ENCODE measurements at places on chromosomes 5 and 9. TPM values are rescaled to one million over a fixed set of nuclear protein-coding genes. Genes with fewer than 3 reads are reported as not detected.
A peak's percentile ranks its signal among the peaks of the same experiment; 100 is the strongest.

DNA sequence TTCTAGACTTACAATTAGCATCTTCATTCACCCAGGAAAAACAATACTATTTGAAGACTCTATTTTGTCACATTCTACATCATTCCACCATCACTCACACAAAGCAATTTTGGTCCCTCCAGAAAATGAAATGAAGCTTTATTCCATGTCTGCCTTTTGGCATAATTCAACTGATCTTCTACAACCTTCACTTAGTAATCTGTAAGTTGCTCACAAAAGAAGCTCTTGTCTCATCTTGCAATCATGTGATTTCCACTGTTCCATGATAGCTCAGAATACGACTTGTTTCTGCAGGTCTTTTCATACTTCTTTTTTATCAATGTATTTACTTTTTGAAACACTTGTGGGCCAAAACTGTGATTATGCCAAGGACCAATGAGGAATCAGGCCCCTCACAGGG is 261.9 kb upstream of the NR4A3 start:
- DNase-seq, result no peak

GRCh38 chr5:32584646-32585045 is 711 bp upstream of the SUB1 start:
- DNase-seq, result peak; percentile 35

GRCh38 chr9:105963343-105964099 is 269.2 kb downstream of the TMEM38B start:
- no peak for DNase-seq

DNA sequence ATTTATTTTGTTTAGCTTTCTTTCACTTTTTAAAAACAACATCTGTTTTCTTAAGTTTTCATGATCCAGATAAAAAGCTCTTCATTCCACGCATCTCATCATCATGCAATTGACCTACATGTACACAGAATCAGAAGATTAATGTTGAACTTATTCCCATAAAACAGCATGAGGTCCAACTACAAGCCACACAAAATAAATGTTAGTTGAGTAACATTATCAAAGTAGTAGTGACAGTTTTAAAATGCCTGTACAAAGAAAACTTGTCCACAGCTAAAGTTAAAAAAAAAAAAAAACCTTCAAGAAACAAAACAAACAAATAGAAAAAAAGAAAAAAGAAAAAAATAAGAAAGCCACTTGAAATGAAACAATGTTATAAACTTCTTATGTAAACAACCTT is 846.3 kb downstream of the TLE1 start:
- no peak for DNase-seq

LRRC19 gene
- total RNA-seq, result not detected

FGFR4 gene
- total RNA-seq, result 1.5 TPM

VCAN gene
- total RNA-seq, result not detected

APBA1 gene
- 0.16 TPM for total RNA-seq

DNA sequence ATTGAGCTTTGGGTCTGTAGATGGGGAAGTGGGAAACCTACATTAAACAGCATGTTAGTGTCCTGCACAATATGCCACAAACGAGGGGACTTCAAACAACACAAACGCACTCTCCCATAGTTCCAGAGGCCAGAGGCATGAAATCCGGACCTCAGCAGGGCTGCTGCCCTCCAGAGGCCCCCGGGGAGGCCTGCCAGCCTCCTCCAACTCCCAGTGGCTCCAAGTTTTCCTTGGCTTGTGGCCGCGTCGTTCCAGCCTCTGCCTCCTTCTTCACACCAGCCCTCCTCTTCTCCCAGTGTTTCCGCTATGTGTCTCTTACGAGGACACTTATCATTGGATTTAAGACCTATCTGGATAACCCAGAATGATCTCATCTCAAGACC is 13.3 kb upstream of the COL5A1 start:
- peak; percentile 1 for DNase-seq

GPX8 gene
- total RNA-seq, result not detected

- no peak for DNase-seq
These were observed 391.1 kb upstream of the GRAMD2B start for GRCh38 chr5:126031989-126032716.

DNA sequence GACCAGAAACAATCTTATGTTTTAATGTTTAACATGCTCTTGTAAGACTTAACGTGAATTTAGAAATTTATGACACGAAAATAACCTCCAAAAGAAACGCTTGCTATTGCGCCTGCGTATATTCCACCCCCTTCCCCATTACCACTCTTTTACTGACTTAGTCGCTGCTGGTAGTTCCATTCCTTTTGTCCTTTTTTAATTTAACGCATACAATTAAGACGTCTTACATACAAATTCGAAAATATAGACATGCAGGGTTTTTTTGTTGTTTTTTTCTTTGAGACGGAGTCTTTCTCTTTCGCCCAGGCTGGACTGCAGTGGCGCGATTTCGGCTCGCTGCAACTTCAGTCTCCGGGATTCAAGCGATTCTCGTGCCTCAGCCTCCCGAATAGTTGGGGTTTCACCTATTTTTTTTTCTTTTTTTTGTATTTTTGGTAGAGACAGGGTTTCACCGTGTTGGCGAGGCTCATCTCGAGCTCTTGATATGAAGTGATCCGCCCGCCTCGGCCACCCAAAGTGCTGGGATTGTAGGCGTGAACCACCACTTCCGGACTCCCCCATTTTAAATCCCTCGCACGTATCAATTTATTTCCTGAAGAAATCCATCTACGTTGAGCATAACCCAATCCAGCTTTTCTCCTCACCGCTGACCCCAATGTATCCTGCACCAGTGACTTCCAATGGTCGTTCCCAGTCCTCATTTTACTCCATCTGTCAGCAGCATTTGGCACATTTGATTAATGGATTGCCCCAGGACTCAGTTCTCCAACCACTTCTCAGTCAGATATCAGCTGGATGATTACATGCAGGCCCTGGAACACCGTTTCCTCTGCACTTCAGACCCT is 684 bp upstream of the MED7 start:
- DNase-seq, result peak; percentile 81

- DNase-seq, result no peak
These were observed 19.4 kb downstream of the CHD1 start for GRCh38 chr5:98909363-98909762.

DNA sequence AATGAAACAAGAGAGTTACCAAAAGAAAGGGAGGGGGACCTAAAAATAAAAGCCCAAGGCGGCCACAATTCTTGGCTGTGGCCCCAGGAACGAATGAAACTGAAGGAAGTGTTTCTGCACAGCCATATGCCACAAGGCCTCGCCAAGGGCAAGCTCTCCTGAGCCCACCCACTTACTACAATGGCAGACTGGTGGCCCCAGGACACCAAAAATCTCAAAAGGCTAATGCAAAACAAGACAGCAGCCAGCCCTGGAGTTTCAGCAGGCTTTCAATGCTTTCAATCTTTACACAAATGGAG is 4.0 kb downstream of the CAMSAP1 start:
- no peak for DNase-seq

DNA sequence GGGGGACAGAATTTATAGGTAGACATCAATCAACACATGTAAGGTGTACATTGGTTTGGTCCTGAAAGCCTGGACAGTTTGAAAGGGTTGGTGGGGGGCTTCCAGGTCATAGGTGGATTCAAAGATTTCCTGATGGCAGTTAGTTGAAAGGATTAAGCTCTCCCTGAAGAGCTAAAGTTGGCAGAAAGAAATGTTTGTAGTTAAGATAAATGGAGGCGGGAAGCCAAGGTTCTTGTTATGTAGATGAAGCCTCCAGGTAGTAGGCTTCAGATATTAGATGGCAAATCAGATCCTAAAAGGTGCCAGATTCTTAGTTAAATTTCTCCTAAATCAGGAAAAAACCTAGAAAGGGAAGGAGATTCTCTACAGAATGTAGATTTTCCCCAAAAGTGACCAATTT is 9.0 kb upstream of the LRRTM2 start:
- no peak for DNase-seq

DNA sequence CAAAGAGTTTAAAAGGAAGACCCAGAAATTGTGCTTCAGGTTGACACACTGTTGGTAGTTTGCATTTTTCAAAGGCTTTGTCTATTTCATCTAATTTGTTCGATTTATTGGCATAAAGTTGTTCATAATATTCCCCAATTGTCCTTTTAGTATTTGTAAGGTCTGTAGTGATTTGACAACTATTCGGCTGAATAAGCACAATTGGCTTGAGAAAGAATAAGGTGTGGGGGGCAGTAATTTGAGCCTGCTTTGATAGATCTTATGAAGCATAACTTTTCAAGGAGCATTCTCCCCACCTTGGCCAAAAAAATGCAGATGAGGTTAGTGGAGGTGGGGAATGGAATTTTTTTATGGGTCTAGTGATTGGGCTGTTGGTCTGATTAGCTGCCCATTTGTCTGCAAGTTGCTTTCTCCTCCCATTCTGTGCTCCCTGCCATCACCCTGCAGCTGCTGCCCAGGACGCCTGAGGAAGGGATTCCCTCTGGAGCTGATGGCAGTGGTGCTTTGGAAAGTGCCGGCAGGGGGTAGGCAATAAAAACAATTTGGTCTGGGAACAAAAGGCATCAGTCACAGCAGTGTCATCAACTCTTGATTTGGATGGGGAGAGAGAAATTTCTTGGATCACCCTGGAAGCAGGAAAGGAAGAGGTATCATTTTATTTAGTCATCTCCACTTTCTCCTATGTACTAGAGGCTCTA is 26.6 kb downstream of the WNT8A start:
- no peak for DNase-seq

GRCh38 chr5:141636106-141636412 is 590 bp downstream of the HDAC3 start:
- DNase-seq, result no peak

DNA sequence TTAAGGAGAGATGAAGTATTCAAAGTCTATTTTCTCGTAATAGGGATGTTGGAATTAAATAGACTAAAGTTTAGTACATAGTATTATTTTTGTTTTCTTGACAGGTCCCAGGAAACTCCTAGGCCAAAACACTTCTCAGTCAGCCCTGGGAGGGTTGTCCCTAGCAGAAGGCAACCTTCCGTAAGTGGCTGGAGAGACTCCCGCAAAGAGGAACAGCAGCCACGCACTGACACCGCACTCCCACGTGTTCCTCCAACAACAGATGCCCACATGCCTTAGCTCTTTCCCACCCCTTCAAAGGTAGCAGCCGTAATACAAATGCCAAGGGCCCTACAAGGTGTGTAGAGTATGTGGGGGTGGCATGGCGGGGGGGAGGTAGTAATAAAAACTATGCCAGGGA is 28.4 kb downstream of the PCDHGC5 start:
- DNase-seq, result no peak

MEIKIN gene
- not detected for total RNA-seq

CSF1R gene
- 0.41 TPM for total RNA-seq

DNA sequence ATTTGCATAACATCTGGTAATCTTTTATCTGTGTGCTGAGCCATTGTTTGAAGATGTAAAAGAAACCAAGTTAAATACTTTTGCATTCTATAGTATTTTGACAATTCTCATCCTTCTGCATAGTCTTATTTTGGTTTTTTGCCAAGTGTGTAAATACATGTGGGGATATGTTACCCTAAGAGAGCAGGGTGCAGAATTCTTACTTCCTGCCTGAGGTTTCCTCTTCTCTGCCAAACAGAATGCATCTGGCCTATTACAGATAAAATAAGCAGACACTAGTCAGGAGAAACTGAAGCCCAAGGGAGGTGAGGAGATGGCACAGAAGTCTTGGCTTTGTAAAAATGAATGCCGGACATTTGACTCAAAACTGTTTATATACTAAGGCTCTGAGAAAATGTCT is 462.1 kb downstream of the TMEM38B start:
- DNase-seq, result no peak

SCAI gene
- total RNA-seq, result 13.8 TPM
